ENCODE measurements at places on chromosomes 7 and 10.

GRCh38 chr10:90289037-90289436, 568.8 kb downstream of the HTR7 start:
- DNase-seq: no peak

GRCh38 chr10:111439034-111439842, 362.4 kb downstream of the ADRA2A start:
- DNase-seq: no peak

DNA sequence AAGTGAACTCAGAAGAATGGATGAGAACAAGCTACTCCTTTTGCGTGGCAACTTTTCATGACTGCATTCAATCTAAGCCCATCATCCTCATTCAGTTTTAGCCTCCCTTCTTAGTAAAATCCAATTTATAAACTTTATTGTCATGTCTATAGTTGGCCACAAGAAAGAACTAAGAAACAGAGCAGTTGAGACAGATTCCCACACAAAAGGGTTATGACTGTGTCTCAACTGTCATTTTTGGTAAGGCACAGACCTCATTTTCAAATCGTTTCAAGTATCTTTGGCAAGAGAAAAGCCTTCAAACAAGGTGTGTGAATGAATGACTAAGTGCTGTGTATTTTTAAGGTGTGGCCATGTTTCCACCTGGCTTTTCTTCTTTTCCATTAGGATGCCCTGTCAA, 84.2 kb upstream of the CREB5 start:
- no peak for DNase-seq

GRCh38 chr7:7720193-7720592, 1.8 kb upstream of the RPA3 start:
- no peak for DNase-seq

GRCh38 chr7:40283391-40283790, 148.6 kb downstream of the SUGCT start:
- no peak for DNase-seq

DNA sequence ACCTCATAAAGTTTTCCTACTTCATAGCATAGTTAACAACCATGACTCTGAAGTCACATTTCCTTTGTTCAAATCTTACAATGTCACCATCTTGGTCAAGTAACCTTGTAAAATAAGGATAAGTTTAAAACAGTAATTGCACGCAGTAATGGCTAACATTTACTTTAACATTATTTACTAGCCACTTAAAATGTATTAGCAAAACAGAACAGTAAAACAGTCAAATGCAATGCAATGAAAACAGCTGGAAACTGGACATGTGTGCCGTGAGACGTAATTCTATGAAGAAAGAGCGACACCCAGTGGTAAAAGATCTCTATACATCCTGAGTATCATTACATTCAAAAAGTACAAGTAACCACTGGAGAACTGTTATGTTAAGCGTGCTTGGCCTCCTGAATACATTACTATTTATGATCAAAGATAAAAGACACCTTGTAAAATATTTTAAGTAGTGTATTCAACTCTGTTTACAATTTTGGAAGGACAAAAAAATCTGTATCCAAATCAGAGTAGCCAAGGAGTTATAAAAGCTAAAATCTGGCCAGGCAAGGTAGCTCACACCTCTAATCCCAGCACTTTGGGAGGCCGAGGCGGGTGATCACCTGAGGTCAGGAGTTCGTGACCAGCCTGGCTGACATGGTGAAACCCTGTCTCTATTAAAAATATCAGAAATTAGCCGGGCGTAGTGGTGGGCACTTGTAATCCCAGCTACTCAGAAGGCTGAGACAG, 27.2 kb downstream of the ATE1 start:
- no peak for DNase-seq

DNA sequence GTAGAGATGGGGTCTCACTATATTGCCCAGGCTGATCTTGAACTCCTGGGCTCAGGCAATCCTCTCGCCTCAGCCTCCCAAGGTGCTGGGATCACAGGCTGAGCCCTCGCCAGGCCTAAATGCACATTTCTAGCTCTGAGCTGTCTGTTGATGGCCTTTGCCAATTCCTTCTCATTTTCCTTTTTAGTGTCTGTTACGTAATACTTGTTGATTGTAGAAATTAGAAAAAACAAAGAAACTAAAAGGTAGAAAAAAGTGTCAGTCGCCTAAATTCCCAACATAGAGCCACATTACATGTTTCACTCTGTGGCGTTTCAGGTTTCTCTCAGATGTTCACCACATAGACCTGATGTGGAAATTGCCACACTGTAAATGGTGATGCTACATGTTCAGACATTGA, 44.0 kb upstream of the RASGEF1A start:
- no peak for DNase-seq

DNA sequence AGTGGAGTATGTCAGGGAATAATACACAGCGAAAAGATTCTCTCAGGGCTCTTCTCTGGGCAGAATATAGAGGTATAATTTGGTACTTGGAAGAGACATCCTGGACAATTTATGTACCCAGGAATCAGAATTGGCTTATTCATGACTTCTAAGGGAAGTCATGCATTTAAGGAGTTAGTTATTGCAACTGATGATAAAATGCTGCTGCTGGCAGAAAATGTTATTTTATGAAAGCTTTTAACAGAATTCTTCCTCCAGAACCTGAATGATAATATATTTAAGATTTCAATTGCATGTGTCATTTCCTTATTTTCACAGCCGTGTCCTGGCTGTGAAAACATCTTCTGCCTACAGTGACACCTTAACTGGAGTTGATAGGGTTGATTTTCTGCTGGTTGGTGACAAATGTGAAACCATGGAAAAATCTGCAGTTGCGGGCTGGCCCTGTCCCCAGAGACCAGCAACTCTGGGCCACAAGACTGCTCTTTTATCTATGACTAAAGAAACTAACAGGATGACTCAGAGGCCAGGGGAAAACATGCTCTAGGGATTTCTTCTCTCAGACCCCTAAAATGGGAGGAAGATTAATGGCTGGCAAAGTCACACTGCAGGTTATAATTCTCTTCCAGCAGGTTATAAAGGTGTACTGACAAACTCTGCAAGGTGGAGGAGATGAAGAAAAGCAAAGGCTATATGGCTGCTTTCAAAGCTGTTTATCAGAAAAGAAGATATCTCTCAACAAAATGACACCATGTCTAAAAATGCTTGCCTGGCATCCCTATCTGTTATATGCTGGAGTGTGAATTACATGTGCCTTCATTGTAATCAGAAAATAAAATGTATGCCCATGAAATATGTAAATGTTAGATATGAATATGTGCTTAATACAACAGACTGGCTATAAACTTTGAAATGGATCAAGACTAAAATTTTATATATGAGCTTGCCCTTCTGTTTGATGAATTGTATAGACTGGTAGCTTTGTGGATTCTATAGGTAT, 12.1 kb upstream of the TRUB1 start:
- no peak for DNase-seq

All from amygdala (tissue), 56 donors.